ENCODE measurements at places on chromosomes 5 and 9.

DNA sequence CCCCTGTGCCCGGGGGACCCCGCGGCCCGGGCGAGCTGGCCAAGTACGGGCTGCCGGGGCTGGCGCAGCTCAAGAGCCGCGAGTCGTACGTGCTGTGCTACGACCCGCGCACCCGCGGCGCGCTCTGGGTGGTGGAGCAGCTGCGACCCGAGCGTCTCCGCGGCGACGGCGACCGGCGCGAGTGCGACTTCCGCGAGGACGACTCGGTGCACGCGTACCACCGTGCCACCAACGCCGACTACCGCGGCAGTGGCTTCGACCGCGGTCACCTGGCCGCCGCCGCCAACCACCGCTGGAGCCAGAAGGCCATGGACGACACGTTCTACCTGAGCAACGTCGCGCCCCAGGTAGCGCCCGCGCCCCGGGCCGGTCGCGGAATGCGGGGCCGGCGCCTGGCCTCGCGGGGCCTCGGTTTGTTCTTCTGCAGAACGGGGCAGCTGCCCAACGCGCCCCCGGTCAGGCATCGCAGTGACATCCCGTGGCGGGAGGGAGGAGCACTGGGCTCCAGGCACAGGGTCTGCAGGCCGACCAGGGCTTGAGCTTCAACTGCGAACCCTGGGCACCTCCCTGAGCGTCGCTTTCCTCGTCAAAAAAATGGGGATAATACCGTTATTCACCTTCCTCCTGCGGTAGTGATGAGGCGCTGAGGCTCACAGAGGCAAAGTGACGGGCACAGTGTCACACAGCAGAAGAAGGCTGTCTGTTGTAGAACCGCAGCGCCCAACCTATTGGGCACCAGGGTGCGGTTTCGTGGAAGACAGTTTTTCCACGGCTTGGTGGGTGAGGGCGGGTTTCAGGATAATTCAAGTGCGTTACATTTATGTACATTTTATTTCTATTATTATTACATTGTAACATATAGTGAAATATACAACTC is 777 bp downstream of the ENDOG start:
- DNase-seq = no peak

GRCh38 chr5:180590543-180591310 is 572 bp downstream of the SCGB3A1 start:
- DNase-seq = no peak

- DNase-seq = peak; percentile 15
These were observed 10.8 kb downstream of the REEP2 start for GRCh38 chr5:138449501-138450239.

DNA sequence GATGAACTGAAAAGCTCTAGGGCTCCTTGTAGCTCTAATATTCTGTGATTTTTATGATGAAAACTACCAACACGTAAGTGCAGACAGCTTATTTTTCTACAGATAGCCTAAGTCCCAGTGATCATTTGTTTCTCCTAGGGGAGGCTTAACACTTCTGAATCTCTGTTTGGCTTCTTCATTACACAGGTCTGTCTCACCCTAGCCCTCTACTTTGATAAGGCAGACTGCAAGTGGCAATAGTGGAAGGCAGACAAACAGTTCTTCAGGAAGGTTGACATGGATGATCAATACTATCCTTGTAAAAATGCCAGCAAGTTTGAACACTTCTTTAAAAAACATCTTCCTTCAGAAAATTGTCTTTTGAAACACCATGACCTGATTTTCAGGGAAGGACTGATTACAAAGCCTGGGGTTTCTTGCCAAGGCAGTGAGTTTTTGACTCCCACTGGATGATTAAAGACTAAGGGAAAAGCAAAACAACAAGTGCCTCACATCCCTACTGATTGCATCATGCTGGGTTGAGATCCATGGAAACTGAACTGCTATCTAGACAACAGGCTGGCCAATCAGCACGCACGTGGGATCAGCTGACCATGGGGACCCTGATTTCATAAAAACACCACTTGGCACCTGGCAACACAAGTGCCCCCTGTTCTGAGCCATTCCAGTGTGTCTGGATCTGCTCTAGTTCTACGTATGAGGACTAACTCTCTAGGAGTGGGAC is 212.2 kb downstream of the SMARCA2 start:
- DNase-seq = no peak

DNA sequence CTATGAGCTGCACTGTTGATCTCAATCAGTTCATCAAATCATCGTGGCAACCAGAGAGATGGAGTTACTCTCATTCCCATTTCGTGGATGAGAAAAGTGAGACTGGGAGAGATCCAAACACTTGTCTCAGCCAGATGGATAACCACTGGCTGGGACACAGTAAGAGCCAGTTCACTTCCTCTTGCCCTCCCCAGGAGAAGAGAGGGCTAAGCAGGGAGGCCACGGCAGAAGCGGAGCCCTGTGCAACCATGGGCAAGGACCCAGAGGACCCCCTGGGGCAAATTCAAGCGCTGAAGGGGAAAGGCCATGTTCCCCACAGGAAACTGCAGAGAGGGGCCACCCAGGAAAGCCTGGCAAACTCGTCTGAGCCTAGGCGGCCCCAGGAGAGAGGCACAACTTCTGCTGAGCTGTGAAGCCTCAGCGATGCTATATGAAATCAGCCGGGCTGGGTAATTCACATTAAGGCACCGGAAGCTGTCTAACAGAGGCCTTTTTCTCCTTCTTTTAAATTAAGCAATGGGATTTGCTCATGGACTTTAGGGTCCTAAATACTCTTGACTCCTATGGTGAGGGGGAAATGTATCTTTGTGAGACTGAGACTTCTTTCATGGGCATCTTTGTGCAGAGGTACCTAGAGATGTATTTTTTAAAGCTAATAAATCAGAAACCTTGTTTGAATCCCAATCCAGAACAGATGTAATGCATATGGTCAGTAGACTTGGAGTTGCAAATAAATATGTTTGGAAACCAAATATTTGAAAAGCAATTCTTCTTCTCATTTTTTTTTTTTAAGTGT is 137.1 kb upstream of the SMIM23 start:
- no peak for DNase-seq

- DNase-seq = no peak
These were observed 333.9 kb upstream of the SEMA6A start for GRCh38 chr5:116908537-116908936.

GRCh38 chr9:138028596-138028995 is 151.0 kb downstream of the CACNA1B start:
- no peak for DNase-seq

DNA sequence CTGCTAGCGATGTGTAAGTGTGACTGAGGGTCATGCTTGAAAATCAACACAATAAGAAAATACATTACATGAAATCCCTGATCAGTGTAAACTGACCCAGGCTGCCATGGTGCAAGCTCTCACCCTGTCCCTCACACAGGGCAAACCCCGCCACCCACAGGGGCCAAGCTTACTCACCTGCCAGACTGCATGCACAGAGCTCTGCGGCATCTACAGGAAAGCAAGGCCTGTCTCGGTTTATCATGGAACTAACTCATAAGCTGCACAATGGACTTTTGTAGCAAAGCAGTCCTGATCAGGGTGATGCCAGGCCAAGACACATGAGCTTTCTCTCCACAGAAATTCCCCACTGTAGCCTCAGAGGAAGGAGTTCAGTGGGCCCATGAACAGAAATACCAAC is 9.7 kb downstream of the IPPK start:
- no peak for DNase-seq

GRCh38 chr9:120885958-120886357 is 9.0 kb upstream of the PHF19 start:
- DNase-seq = no peak

DNA sequence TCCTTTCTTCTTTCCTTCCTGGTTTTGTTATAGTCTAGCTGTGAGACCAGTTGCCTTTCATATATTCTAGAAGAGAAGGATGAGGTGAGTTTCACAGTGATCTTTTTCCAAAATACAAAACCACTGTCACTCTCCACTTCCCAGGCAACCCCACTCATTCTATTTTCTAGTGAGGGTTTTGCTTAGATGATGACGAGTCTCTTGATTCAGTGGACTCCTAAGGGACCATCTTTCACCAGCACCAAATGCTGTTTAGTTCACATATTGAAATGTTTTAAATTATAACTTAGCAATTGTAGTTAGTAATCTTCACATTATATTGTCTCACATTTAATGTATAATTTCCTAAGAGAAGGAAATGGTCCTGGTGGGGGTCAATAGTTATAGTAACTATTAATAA is 25.2 kb downstream of the PIK3R1 start:
- DNase-seq = no peak

- no peak for DNase-seq
These were observed 298.4 kb upstream of the CDH9 start for GRCh38 chr5:27336817-27337216.

GRCh38 chr9:32991897-32992594 is 9.4 kb downstream of the APTX start:
- no peak for DNase-seq

GRCh38 chr5:78753093-78753531 is 104.5 kb upstream of the LHFPL2 start:
- DNase-seq = no peak

- DNase-seq = no peak
These were observed 290.5 kb downstream of the ANXA1 start for GRCh38 chr9:73441890-73442818.

DNA sequence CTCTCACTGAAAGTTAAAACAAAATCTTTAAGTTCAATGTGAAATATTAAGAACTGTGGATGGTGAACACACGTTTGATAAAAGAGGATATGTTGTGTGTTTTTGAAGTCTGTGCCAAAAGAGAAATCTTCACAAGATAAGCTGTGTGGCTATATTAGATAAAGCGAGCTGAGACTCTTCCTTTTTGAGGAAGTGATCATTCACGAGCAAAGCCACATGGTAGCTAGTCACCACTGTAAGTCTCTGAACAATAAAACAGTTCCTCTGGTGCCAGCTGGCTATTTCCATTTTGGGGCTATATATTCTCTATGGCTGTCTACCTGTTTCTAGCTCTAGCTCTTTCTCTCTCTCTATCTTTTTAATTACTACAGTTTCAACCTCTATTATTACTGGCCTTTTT is 1849.2 kb upstream of the C9orf72 start:
- no peak for DNase-seq

- no peak for DNase-seq
These were observed 43.8 kb downstream of the ANKRD33B start for GRCh38 chr5:10607666-10608073.

DNA sequence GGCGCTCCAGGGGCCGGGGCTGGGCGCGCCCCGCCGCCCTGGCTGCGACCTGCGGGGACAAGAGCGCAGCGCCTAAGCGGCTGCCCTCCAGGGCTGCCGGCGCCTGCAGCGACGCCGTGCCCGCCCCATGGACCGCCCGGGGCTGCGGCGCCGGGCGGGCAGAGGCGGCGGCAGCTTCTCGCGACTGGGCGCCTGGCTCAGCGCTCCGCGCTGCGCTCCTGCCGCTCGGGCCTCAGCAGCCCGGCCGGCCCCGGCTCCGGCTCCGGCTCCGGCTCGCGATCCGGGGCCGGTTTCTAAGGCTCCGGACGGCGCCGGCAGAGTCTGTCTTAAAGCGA is at the start of gene PITX1:
TSS of gene PITX1 (minus strand) at position 328 of the 335 bp plus-strand sequence. CDS start 347 bp downstream, outside the sequence.
- DNase-seq = no peak

- no peak for DNase-seq
These were observed 288.7 kb downstream of the FBXL17 start for GRCh38 chr5:108093186-108093585.

DNA sequence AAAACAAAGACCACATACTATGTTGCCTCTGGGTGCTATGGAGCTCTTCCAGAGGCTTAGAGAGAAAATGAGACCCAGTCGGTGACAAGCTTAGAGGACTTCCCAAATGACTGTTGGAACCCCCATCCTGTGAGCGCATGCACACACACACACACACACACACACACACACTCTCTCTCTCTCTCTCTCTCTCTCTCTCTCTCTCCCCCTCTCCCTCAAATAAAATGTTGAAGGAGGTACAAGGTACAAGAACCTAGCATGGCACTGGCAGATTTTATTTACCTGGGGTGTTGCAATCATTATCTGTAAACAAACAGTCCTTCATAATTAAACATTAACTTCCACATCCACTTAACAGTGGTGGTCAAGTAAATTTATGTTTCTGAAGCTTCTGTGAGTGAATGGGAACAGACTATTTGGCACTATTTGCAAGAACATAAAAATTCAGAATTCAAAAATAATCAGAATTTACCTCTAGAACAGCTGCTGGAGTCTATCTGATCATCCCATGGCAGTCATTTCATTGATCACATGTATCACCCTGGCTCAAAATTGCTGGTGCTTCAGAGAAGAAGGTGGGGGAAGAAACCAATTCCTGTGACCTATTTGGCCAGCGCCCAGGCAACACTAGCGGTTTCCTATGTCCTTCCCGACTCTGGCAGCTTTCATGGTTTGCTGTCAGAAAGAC is 24.9 kb downstream of the TRPM3 start:
- peak; percentile 62 for DNase-seq

GRCh38 chr5:159031513-159031912 is 68.2 kb downstream of the EBF1 start:
- DNase-seq = no peak

GRCh38 chr9:12801187-12801586 is 26.4 kb downstream of the LURAP1L start:
- no peak for DNase-seq

GRCh38 chr5:40841068-40841805 is at the start of gene CARD6:
CARD6 (plus strand) TSS chr5:40841367; CDS start chr5:40841383, 16 bp downstream.
- no peak for DNase-seq

DNA sequence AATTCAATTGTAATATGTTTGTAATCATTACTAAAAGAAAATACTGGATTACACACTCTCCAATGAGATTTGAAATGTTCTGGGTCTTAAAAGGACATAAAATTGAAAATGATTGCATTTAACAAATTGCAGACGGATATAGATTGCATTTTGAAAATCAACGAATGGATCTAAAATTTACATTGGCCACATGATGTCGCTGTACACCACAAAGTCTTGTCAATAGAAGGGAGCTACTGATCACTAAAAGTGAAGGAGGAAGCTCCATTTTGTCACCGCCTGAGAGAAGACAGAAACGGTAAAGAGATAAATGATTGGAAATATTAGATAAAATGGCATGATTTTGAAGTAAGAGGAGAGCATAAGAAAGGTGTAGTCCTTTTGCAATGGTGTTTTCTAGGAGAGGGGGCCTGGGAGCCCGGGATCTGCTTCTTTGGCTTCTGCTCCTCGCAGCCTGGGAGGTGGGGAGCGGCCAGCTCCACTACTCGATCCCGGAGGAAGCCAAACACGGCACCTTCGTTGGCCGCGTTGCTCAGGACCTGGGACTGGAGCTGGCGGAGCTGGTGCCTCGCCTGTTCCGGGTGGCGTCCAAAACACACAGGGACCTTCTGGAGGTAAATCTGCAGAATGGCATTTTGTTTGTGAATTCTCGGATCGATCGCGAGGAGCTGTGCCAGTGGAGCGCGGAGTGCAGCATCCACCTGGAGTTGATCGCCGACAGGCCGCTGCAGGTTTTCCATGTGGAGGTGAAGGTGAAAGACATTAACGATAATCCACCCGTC is at the start of gene PCDHA1:
TSS of gene PCDHA1 (plus strand) at position 236 of the 782 bp plus-strand sequence.
- DNase-seq = no peak

DNA sequence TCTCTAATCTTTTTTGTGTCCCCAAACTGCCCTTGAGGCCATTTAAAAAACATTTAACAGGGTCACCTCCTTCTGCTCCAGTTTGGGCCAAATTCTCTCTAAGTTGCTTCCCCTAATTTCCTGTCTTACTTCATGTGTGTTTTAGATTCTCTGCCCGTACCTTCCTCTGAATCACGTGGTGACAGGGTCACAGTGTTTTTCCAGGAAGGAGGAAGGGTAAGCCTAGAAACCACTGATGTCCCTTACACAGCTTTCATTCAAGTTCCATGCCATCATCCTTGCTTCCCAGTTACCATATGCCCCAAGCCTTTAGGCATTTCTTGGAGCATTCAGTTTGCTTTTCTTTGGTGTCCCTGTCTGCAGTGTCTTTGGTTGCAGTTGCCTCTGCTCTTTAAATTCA is 42.4 kb upstream of the MACIR start:
- no peak for DNase-seq

GRCh38 chr5:148794729-148795561 is 31.5 kb upstream of the ADRB2 start:
- DNase-seq = no peak
